ENCODE measurements at places on chromosomes 11 and 22. TPM values are rescaled to one million over a fixed set of nuclear protein-coding genes. Genes with fewer than 3 reads are reported as not detected.

Gene DERL3
- total RNA-seq, result 0.82 TPM

- no peak overlapping the region for H3K4me3 ChIP-seq
- H3K36me3 ChIP-seq, result no peaks in the 10 kb centered on the region
- peaks cover 15% of the 10 kb centered on the region for H3K4me1 ChIP-seq
These were observed 22.0 kb upstream of the CD44 start for GRCh38 chr11:35116762-35117640.

DNA sequence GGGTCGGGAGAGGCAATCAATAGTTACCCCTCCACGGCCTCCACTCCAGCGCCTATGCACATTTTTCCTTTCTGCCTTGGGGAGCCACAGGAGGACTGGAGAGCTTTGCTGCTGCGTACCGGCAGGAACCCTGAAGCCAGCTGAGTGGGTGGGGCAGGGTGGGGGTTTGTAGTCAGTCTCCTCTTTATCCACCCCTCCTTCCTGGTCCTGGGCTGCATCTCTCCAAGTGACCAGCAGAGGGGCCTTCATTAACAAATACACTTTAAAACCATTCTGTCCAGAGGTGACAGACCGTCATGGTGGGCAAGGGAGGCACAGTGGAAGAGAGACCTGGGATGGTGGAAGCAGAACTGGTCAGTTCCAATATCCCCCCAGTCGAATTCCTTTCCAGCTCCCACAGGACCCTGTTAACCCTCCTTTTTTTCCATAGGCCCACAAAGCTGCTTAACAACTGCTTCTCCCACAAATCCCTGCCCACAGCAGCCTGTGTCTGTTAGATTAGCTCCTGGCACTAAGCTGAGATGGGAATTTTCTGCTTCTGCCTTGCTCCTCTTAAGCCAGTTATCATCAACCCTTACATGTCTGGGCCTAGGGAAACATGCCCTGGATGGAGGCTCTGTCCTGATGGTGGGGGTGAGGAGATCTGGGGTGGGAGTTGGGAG is 3.9 kb upstream of the ABCG4 start:
- peak; percentile 47 for DNase-seq
- no peak overlapping the region for H3K4me3 ChIP-seq
- H3K4me1 ChIP-seq, result peaks cover 9% of the 10 kb centered on the region
- no peaks in the 10 kb centered on the region for H3K36me3 ChIP-seq
- H3K27ac ChIP-seq, result no peak overlapping the region

DNA sequence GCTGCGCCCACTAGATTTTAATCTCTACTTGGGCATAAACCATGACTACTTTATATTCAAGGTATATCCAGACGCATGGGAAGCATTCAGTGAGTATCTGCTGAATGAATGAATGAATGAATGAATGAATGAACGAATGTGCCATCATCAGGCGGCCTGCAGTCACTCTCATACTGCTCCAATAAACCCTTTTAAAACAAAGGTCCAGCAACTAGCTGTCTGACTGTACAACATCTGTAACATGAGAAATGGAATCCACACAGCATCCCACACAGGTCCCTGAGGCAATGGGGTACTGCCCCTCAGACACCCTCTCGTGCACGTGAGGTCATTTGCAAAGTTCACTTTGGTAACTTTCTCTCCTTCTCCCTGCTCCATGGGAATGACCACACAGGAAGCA is 147.5 kb downstream of the LARGE1 start:
- no peaks in the 10 kb centered on the region for H3K4me1 ChIP-seq
- H3K27ac ChIP-seq, result no peak overlapping the region
- H3K27me3 ChIP-seq, result no peaks in the 10 kb centered on the region
- no peak overlapping the region for H3K4me3 ChIP-seq

Gene APOL2
- 77.2 TPM for total RNA-seq

DNA sequence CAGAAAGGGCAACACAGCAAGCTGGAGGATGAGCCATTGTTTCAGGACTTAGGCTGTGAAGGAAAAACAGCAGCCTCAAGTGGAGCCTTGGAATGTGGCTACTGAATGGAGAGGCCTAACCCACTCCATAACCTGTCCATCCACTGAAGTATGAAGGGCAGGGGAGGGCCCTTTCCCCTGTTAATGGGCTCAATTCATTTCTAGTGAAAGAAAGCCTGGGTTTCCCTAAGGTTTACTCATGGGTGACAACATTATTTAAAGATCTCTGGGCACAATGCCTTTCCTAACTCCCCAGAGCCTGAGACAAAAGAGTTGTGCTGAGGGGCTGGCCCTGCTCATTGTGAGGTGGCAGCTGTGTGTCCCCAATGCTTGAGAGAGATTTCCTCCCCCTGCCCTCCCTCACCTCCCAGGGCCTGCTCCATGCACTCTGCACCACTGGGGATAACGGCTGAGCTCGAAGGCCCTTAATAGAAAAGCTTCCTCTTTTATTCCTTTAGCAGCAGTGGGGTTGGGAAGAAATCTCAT is 83.8 kb downstream of the ME3 start:
- H3K27me3 ChIP-seq, result no peaks in the 10 kb centered on the region
- DNase-seq, result peak; percentile 26
- peaks cover 23% of the 10 kb centered on the region for H3K4me1 ChIP-seq
- H3K4me3 ChIP-seq, result no peak overlapping the region
- peak overlapping the region; percentile 7 for H3K27ac ChIP-seq
- H3K36me3 ChIP-seq, result no peaks in the 10 kb centered on the region
